ENCODE measurements at places on chromosomes 1 and 21.

DNA sequence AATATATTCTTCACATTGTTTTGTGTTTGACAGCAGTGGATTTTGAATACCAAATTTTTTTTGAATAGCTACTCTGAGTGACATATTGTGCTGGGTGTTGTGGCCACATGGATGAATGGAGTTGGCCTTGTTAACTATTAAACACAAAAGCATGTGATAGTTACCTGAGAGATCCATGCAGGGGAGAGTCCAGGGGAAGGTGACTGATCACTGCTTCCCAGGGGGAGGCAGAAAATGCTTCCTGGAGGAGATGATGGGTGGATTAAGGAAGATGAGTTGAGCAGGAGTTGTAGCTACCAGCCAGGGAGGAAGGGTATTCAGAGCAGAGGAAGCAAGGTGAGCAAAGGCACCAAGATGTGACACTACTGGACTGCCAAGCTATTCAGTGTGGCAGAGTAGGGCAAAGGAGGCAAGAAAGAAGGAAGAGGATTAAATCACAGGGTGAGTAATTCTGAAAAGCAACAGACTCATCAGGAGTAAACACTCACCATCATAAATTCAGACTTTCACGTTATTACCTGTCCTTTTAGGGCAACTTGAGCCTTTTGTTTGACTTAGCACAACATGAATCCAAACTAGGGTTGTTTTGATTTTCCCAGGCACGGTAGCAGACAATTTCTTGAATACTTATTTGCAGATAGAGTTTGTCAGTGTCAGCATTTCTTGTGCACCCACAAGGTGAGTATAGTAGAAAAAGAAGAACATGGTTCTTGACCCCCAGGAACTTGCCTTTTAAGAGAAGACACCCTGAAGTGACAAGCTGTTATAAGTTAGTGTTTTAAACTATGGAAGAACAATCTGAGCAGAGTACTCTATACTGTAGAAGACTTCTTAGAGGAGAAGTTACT, 4.2 kb downstream of the CD46 start:
- peak; percentile 3 for DNase-seq

- DNase-seq = no peak
Observed at GRCh38 chr21:38954588-38955004, 148.9 kb downstream of the ETS2 start.

- no peak for DNase-seq
Observed at GRCh38 chr1:25875856-25876692, 566 bp upstream of the PAQR7 start.

DNA sequence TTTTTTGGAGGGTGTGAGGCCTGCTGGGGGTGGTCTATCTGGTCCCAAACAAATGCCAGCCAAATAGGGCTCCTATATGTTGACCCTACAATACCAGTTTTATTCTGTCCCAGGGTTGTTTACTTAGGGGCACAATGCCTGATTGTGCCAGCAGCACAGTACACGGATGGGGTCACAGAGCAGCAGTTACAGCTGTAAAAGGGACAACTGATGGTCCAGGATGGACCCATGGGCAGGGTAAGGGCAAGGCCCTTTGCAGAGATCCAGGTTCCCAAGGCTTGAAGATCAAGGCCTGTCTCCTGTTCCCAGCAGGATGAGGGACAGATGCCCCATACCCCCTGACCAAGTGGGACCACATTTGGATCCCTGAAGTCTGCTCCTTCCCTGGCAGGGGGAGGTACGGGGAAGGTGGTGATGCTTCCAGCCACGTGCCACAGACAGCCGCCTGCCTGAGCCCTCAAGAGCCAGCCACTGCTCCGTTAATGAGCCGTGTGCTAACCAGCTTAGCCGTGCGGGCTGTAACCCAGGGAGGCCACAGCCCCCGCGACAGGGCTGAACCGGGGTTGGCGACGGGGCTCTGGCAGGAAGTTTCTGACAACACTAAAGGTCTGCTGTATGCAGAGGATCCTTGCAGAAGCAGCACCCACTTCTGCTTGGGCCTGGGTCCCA, 18.2 kb downstream of the SLC6A9 start:
- no peak for DNase-seq

- peak; percentile 81 for DNase-seq
Observed at GRCh38 chr1:17128361-17128760, 9.1 kb upstream of the PADI2 start.

Data from inflammatory macrophage treated with lipopolysaccharide for 4 hours (primary cell).